ENCODE measurements at places on chromosomes 12 and 14.
A peak's percentile ranks its signal among the peaks of the same experiment; 100 is the strongest.

GRCh38 chr12:84507956-84508850 lies 404.4 kb downstream of the SLC6A15 start:
- peak; percentile 45 for DNase-seq

DNA sequence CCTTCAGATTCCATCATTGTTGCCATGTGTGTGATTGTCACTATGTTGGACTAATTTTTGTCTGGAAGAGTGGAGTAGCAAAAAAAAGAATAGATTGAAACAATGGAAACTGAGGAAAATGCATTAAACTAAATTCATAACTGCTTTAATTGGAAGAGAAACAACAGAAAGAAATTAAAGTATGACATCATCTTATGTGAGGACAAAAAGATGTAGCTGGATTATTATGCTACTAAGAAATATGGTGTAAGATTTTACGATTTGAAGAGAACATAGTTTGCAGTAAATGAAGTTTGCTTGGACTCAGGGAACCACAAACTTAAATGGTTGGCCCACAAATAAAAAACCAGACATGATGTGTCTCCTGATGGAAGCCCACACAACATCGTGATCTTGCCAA lies 76.8 kb downstream of the PRKCH start:
- DNase-seq = no peak

- DNase-seq = peak; percentile 34
Measured at GRCh38 chr12:94618995-94619695, 31.2 kb downstream of the TMCC3 start.

DNA sequence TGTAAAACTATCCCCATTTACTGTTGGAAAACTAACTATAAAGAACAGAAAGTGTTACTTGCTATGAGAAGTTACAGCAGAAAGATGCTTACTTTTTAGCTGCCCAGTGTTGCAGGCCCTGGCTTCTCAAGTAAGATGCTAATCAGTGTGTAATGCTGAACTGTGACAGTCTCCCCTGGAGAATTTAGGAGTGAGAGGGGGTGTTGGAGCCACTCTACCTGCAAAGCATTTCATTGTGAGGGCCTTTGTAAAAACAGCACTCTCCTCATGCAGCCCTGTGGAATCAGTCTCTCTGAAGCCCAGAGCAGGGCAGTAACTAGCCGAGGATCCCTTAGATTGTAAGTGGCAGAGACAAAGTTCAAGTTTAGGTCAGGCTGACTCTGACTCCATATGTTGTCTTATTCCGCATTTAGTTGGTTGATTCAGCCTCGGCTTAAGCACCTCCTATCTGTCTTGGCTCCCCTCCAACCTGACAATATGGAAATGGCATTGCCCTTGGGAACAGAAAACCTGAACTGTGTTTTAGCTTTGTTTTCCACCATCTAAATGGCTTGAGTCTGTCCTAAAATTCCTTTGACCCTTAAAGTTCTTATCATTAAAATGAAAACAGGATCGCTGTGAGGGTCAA lies 141.3 kb downstream of the PRKCH start:
- DNase-seq = peak; percentile 67

DNA sequence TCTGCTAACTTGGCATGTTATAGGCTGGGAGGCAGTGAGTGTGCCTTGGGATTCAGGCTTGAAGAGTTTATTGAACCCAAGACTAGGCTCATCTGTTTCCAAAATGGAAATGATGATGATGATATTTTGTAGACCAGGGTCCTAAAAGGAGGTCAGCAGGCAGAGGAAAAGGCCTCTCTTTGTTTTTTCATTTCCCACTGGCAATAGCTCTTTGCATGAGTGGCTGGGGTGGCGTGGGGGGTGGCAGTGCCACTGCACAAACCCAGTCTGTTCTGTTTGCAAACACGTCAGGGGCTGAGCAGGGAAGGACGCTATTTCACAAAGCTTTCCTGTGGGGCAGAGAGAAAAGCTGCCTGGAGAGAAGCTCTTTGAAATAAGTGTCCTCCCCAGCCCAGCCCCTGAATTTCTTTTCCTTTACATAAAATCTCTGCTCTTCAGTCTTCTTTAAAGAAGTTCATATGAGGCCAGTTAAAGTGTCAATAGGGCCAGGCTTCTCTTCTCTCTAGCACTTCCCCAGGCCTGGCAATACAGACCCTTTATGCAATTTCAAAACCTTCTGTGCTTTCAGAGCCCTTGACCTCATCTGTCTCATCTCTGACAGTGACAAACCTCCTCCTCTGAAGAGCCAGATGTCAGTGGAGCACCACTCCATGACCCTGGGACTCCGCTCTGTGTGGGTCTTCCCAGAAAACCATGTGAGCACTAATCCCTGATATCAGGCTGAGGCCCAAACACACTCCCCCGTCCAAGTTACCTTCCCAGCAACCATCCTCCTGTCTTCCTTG lies 72.8 kb downstream of the ZNF664 start:
- no peak for DNase-seq

- DNase-seq = no peak
Measured at GRCh38 chr12:117036547-117036946, 62.7 kb downstream of the TESC start.

DNA sequence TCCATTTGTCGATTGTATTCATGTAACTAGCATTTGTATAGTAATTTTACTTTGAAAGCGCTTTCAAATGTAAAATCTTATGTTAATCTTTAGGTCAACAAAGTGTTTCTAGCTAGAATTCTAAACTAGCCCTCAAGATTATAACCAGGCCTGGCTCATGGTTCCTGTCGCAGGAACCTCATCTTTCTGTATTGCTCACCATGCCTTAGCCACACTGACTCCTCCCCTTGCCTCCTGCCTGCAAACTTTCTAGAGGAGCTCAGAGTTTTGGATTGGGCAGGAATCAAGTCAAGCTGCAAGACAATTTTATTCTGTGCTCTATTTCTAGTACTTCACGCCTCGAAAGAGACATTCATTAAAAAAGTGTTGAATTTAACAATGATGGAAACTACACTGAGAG lies 99.8 kb downstream of the TGFB3 start:
- no peak for DNase-seq

GRCh38 chr12:72605975-72606374 lies 333.8 kb downstream of the TRHDE start:
- DNase-seq = no peak

- no peak for DNase-seq
Measured at GRCh38 chr12:116727261-116727660, 10.6 kb downstream of the SPRING1 start.

GRCh38 chr12:633731-634130 lies 29.5 kb downstream of the NINJ2 start:
- DNase-seq = no peak

GRCh38 chr12:61985830-61986229 lies 274.4 kb upstream of the USP15 start:
- no peak for DNase-seq

GRCh38 chr12:114888448-114888847 lies 204.5 kb upstream of the TBX3 start:
- DNase-seq = no peak

- no peak for DNase-seq
Measured at GRCh38 chr12:25126746-25127145, 68.2 kb downstream of the DNAI7 start.

- DNase-seq = no peak
Measured at GRCh38 chr14:85319998-85320630, 209.8 kb upstream of the FLRT2 start.

- DNase-seq = no peak
Measured at GRCh38 chr14:77375973-77376770, 722 bp downstream of the TMED8 start.

DNA sequence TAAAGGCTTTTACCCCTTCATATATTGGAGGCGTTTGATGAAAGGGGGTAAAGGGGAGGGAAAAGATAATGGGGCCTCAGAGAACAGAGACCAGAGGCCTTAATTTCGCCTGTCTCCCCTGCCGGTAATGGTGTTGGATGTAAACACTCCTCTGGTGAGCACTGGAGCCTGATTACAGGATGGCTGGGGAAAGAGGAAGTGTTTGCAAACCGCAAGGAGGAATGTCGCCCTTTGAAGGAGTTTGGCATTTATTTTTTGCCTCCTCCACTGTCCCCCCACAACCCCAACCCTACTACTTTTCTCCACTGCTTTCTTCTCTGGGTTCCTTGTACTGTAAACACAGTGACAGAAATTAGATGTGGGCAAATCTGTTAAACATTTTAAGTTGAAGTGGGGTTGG lies 211.9 kb upstream of the TBX3 start:
- DNase-seq = no peak

DNA sequence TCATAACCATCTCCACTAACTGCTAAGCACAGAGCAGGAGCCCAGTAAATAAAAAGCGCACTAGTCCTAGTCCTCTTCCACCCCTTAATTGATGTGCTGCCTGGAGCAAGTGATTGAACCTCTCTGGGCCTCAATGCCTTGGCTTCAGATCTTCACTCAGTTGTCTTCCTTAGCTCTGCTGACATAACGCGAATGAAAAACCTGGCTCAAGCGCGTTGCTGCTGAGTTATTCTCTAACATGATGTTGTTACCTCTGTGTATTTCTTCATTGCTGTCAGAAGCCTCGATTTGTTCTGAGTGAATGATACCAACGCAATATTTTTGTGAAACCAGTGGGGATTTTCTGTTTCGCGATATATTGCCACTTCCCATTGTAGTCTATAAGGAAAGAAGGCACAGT lies 185.1 kb upstream of the CCND2 start:
- DNase-seq = no peak

DNA sequence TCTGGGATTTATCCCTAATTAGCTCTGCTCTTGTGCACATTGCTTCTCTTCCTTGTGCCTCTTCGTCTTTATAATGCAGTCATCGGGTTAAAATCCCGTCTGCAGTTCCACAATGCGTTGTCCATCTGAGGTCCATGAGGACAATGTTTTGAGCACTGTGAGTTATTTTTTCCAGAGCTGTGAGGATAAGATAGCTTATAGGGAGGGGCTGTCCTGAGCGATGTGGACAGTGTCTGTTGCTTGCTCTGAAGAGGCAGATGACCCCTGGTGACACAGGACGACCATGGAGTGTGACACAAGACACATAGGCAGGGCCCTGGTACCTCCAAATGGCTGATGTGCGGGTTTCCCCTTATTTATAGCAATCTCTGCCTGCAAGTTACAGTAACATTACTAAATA lies 132.5 kb downstream of the SMOC1 start:
- DNase-seq = no peak

DNA sequence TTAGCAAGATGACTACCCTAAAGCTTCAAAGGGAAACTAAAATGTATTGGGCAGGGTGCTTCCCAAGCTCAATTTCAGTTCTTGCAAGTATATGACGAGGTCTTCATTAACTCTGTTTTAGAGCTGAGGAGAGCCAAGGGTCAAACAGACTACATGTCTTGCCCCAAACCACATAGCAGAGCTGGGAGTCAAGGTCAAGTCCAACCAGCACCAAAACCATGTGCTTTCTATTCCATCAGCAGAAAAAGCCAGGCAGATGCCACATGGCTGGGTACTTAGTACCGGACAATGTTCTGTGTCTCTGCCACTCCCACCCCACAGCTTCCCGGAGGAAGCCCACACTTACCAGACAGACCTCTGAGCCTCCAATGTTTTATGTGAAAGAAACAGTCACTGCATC lies 17.6 kb downstream of the NID2 start:
- no peak for DNase-seq

- DNase-seq = no peak
Measured at GRCh38 chr12:112340230-112340629, 42.0 kb downstream of the HECTD4 start.

DNA sequence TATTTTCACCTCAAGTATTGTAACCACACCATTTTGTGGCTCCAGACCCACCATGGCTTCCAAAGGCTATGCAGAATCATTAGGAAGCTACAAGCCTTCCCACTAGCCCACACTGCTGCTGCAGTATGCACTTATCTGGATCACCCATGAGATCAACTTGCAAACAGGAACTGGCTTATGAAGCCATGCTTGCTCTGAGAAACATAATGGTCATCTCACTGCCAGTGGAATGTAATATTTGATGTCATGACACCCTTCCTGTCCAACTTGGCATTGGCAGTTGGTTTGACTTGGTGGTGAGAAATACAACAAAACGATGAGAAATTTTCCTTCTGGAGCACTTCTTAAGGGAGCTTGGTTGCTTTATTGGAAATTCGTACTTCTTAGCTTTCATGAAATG lies 69.3 kb upstream of the FRMD6 start:
- no peak for DNase-seq

GRCh38 chr14:35419429-35419841 lies 14.9 kb upstream of the NFKBIA start:
- DNase-seq = no peak

- no peak for DNase-seq
Measured at GRCh38 chr12:110197003-110197402, 72.8 kb downstream of the IFT81 start.

DNA sequence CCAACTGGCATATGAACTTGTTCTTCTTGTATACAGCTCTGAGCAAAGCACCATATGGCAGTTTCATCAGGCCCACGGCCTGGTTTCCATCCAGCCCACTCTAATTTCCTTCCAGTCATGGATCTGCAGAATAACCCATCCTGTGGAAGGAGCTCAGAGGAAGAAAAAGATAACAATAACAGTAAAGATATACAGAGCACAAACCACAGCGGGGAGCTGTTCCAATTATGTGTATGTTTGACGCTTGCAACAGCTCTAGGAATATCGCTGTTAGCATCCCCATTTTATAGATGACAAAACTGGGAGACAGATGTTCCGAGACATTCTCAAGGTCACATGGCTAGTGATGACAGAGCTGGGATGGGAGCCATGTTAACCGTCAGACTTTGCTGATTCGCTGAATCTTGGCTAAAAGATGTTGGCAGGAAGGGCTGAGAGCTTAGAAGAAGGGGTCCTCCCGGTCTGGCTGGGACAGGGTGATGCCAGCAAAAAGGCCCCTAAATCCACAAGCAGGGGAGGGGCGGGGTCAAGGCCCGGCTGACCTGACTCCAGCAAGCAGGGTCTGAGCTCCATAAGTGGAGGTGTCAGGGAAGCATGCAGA lies 34.4 kb upstream of the CIPC start:
- no peak for DNase-seq

DNA sequence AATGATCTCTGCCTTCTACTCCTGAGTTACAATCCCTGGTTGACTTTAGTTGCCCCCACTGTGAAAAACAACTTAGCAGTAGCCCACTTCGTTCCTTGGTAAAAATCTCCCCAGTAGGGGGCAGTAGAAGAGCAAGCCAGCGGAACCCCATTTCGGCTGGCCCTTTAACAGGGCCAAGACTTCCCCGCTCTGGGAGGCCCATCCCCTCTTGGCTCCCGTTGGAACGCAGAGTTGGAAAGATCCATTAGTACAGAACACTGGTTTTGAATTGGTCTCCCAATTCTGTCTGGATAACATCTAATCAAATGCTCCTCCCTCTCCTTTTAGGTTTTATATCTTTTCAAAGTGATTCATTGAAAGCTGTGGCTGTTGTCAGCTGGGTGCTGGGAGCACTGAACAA lies 1133.3 kb downstream of the BCL11B start:
- DNase-seq = no peak

Data from AG04449 (cell line).